ENCODE measurements at places on chromosomes 1 and 21. TPM values are rescaled to one million over a fixed set of nuclear protein-coding genes. Genes with fewer than 3 reads are reported as not detected.
A peak's percentile ranks its signal among the peaks of the same experiment; 100 is the strongest.

The RUNX3 gene
- 1.6 TPM for total RNA-seq

The SHE gene
- total RNA-seq = 15.6 TPM

GRCh38 chr21:25565272-25566211, 41.7 kb downstream of the MRPL39 start:
- DNase-seq = no peak

GRCh38 chr1:180805316-180805715, 107.4 kb upstream of the KIAA1614 start:
- DNase-seq = no peak

The GNG12 gene
- 102 TPM for total RNA-seq

DNA sequence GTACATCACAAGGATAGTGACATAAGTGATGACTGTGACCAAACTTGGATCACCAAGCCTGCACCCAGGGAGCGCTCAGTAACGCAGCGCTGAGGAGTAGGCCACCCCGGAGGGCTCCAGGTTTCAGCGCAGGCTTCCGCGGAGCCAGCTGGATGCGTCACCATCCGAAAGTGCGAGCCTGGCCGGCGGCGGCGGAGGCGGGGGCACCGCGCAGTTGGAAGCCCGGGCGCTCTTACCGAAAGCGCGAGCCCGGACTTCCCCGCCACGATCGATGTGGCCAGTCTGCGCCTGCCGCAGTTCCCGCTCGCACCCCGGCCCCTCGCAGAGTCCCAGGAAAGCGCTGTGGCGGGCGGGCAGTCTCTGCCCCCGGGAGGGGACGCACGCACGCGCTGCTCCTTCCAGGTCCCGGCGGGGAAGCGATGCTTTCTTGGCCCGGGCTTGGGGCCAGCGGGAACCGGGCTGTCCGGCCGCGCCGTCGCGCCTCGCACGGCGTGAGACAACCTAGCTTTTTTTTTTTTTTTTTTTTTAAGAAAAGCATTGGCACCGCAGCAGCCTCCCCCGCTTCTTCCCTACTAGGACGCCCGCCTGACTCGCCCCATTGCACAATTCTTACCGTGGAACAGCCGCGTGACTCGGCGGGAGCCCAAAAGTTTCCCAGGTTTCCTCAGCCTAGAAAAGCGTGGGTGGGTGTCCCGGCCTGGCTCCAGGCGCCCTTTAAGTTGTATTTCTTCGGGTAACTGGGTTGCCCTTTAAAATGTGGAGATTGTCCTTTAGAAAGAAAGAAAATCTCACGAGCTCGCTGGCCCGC, 36.4 kb upstream of the JAK1 start:
- peak; percentile 93 for DNase-seq

- no peak for DNase-seq
Measured at GRCh38 chr21:34065027-34065426, 8.4 kb upstream of the MRPS6 start.

The FCGR2B gene
- 74.9 TPM for total RNA-seq

DNA sequence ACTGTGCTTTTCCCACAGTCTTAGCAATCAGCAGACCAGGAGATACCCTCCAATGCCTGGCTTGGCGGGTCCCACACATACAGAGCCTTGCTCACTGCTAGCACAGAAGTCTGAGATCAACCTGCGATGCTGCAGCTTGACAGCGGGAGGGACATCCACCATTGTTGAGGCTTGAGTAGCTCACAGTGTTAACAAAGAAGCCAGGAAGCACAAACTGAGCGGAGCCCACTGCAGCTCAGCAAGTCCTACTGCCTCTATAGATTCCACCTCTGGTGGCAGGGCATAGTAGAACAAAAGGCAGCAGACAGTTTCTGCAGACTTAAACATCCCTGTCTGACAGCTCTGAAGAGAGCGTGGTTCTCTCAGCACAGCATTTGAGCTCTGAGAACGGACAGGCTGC, 33.4 kb downstream of the MNDA start:
- no peak for DNase-seq

GRCh38 chr1:232767305-232768074, 37.7 kb upstream of the MAP10 start:
- no peak for DNase-seq

The LCE1E gene
- total RNA-seq = not detected

The SFN gene
- 1.9 TPM for total RNA-seq

DNA sequence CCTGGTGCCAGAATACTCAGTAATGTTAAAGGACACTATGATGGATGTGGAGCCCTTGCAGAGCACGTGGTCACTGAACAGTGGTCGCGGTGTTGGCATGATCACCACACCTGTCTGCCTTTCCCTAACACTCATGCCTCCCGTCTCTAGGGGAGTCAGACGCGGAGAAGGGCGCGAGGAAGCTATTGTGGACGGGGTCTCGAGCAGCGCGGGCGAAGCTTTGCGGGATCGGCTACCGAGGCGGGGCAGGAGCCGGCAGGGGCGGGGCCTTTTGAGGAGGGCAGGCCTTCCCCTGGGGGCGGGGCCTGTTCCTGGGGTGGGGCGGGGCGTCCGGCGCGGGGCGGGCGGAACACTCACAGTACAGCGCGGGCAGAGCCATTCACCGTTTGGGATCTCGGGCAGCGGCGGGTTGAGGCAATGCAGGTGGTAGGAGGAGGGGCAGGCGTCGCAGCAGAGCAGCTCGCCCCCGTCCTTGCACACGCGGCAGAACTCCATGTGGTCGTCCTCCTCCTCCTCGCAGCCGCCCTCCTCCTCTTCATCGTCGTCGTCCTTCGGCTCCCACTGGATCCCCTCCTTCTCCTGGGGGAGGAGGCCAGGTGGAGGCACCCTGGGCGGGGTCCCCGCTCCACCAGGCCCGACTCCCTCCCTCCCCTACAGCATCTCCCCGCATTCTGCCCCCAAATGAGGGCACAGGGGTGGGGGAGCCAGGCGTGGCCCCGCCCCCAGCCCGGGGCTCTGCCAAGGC, 31.5 kb downstream of the CHD5 start:
- peak; percentile 32 for DNase-seq

- DNase-seq = no peak
Measured at GRCh38 chr1:246647113-246647512, 77.1 kb upstream of the SCCPDH start.

- DNase-seq = no peak
Measured at GRCh38 chr1:94024104-94024792, 96.7 kb downstream of the ABCA4 start.

The PTBP2 gene
- 102 TPM for total RNA-seq

DNA sequence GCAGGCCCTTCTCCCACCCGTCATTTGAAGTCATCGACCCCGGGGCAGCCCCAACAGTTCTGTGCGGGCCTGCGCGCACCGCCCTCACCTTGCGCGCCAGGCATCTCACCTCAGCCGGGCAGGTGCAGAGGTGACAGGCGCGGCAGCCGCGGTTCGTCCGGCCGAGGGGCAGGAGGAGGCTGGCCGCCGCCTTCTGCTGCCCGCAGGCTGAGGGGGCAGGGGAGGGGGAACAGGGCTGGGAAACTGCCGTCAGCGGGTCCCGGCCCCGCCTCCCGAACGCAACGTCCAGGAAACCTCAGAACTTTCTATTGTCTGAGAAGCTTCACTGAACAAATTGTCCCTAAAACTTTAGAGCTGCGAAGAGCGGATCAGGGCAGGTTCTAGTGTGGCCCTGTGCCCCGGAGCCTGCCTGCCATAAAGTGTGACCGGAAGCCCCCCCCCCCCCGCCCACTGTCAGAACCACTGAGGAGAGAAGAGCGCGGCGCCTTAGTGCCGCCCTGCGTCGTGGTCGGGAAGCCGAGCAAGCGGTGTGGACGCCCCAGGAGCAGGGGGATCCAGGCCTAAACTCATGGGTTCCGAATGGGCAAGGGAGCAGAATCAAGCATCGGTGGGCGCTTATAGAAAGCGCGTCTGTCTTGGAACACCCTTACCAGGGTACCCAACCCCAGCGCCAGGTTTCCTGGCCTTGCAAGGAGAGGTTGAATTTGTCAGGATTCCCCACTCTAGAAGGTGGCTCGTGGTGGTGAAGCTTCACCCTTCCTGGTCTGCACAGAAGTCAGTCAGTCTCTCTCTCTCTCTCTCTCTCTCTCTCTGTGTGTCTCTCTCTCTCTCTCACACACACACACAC, 13.3 kb upstream of the TBX15 start:
- no peak for DNase-seq

GRCh38 chr1:94971491-94971924, 44.6 kb upstream of the CNN3 start:
- DNase-seq = no peak

GRCh38 chr1:150765296-150765976, at the start of gene CTSS:
Gene CTSS (minus strand): TSS chr1:150765778. CDS start chr1:150764763, 1,015 bp downstream.
- no peak for DNase-seq

DNA sequence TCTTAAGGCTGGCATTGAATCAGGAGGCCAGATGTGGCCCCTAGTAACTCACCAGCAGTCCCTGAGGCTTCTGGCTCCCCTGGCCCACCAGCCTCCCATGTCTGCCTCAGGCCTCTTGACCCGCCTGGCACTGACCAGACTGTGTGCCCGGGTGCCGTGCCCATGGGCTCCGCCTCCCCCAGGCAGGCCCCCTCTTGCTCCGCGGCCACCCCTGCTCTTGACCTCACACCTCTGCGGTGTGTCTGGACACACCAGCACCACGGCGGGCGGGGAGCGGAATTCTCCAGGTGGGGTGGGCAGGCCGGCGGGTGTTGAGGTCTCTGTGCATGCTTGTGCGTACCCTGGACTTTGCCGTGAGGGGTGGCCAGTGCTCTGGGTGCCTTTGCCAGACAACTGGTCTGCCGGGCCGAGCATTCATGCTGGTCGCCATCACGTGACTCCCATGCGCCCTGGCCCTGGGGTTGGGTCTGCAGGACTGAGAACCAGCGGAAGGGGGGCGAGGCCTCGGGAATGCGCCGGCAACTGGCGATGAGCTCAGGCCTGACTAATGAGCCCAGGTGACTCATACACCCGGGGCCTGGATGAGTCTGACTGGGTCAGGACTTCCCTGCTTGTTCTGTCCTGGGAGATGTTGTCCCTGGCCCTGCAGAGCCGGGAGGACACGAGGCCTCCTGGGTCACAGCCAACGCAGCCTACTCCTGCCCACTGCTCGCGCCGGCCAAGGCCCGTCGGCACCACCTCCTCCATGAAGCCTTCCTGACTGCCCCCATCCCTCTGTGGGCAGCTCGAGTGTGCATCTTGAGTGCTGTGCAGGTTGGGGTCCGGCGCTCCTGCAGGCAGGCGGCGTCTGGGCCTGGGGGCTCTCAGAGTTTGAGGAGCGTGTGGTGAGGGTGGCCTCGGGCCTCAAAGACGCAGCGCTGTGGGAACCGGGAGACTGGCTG, 22.6 kb downstream of the COL18A1 start:
- DNase-seq = peak; percentile 81

DNA sequence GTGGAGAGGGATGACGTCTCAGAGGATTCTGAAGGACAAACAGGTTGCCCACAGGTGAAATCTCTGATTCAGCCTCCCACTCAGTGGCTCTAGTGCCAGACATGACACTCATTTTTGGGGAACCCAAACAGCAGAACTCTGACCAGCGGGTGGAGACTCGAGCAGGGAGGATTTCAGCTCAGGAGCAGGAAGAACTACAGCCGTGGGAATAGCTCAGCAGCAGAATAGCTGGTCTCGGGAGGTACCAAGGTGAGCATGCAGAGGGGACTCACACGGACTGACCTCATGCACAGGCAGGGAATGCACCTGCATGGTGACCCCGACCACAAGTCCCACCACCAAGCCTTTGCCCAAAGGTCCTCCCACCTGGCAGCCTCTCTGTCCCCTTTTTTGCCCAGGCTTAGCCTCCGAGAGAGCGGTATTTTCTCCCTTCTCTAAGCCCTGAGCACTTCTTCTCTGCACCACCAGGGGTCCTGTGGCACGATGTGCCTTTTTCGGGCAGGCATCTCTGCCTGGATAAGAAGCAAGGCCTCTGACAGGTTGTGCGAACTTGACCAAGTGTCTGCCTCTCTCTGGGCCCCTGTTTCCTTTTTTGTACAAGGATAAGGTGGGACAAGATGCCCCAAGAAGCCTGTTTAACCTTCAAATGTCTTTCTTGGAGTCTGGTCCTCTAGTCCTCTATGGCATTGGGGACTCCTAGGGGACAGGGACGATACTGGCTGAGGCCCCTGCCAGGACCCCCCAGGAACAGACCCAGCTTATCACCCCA, 8.8 kb upstream of the FGR start:
- no peak for DNase-seq

The ICOSLG gene
- total RNA-seq = 1.7 TPM

DNA sequence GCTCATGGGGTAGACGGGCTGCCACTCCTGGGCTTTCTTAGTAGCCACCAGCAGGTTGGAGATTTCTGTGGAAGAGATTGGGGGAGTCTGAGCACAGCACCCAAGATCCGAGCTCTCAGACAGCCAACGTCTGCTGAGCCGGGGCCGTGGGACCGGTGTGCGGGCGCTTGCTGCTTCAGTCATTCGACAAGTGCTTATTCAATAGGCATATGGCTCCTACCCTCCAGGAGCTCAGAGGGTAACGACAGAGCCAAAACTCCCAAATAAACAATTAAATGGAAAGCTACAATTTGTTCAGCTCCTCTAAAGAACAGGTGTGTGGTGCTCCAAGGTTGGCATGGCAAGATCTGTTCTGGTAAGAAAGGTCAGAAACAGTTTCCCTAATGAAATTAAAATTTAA, 106.0 kb downstream of the RAVER2 start:
- no peak for DNase-seq

The CDC20 gene
- 3.0 TPM for total RNA-seq

- DNase-seq = no peak
Measured at GRCh38 chr1:8669606-8670335, 147.7 kb downstream of the RERE start.

The GREM2 gene
- 0.16 TPM for total RNA-seq

DNA sequence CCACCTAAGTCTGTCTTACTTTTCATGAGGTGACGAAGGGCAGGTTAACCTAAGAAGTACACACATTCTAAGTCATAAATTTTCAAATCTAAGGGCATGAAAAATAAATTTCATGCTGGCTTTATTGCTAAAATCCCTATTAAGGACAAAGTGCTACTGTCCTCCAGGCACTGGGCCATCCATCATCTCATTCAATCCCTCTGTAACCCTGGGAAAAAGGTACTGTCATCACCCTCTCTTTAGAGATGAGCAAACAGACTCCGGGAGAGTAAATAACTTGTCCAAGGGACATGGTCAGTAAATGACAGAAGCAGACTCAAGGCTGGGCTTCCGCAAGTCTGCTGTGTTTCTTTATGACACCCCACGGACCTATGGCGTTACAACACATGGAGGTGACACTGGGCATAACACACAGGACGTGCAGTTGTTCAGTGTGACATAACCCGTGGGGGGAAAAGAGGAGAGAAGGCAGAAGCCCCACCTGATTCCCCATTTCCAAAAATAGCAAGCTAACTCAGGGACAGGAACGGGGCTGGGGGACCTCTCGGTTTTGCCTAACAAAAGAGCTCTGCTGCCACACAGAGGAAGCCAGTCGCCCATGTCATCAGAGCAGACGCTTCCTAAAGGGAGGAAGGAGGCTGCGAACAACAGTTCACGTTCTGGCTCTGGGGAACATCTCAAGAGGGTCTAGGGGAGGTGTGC, 12.5 kb upstream of the SRM start:
- DNase-seq = no peak

The MTX1 gene
- 52.0 TPM for total RNA-seq

The ACADM gene
- 59.4 TPM for total RNA-seq

DNA sequence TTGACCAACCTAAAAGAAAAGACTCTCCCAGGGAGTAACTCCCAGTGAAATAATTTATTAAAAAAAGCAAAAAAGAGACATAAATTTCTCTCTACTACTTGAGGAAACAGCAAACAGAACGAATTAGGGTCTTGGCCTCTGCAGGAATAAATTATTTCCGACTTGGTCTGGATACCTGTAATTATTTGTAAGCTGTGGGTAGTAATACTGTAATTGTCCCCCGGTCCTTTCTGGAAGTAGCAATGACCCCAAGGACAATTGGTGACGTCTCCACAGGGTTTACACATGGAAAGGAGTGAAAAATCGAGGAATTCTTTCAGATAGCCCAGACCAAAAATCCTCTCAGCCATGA, 3.7 kb upstream of the SIM2 start:
- no peak for DNase-seq

Data from omental fat pad (tissue), 4 donors.